ENCODE measurements at places on chromosomes 6 and 20.

GRCh38 chr20:63858393-63859165 is 2.7 kb upstream of the ABHD16B start:
- DNase-seq, result no peak

- no peak for DNase-seq
These were observed 38.6 kb downstream of the ZHX3 start for GRCh38 chr20:41278936-41279335.

GRCh38 chr6:136118787-136119186 is 131.3 kb downstream of the MTFR2 start:
- DNase-seq, result no peak

- DNase-seq, result no peak
These were observed 27.4 kb upstream of the PXDC1 start for GRCh38 chr6:3778701-3779573.

DNA sequence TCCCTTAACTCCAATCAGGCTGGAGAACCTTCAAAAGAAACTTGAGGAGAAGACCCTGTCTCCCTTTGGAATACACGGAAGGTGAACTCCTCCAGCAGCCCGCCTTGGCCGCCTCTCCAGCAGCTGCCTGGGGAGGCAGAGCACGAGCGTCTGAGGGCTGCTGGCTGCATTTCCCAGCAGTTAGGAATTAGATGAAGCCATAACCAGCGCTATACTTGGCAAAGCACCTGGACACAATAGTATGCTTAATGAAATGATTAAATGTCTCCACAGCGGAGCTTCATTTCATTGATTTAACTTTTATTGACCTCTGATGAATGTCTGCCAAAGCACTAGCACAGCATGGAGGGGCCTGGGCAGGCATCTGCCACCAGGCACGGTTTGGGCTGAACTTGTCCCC is 73.5 kb downstream of the TMEM242 start:
- DNase-seq, result no peak
